Activated CD4-positive, alpha-beta T cell treated with anti-CD3 and anti-CD28 coated beads for 36 hours (primary cell): ENCODE measurements at places on chromosomes 12 and 14.
A peak's percentile ranks its signal among the peaks of the same experiment; 100 is the strongest.

- DNase-seq, result peak; percentile 69
Measured at GRCh38 chr12:120110550-120111501, 5.7 kb downstream of the RAB35 start.

GRCh38 chr14:98234208-98234607 lies 1037.8 kb downstream of the BCL11B start:
- peak; percentile 69 for DNase-seq

DNA sequence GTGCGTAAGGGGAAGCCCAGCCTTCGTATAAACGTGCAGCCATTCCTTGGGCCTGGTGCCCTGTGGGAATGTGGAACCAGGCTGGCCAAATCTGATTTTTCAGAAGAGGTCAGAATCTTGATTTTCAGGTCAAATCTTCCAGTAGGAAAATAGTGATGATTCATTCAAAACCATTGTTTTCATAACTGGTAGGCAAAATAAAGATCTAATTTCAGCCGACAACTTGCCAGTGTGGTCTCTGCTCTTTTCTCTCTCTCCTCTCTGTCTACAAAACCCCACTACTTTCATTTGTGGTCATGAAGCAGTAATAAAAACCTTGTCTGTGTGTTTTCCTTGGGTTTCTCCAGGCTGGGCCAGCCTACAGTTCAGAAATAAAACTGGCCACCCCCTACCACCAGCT lies 135.1 kb downstream of the RBM19 start:
- DNase-seq, result no peak

DNA sequence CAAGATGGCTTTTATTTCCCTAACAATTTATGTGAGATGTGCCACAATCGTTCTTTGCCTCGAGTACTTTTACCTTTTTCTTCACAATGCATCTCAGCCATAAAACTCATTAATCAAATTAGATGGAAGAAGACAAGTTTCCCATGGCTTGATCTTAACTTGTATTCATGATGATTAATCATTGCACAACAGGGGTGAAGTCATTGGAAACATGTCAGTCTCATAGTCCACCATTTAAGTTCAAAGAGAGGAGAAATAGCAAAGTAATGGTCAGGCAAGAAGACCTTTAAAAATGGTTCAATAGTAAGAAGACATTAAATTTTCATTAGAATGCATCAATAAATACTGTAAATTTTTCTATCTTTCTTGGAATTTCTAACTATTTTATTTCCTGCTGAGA lies 136.3 kb downstream of the FOXG1 start:
- DNase-seq, result no peak

- no peak for DNase-seq
Measured at GRCh38 chr12:77679686-77680085, 151.0 kb upstream of the NAV3 start.
